ENCODE measurements at places on chromosomes 7 and 10.

- no peak for DNase-seq
Observed at GRCh38 chr10:42475168-42476098, 162.9 kb downstream of the ZNF33B start.

GRCh38 chr10:34538281-34538829, 276.7 kb downstream of the PARD3 start:
- DNase-seq: no peak

DNA sequence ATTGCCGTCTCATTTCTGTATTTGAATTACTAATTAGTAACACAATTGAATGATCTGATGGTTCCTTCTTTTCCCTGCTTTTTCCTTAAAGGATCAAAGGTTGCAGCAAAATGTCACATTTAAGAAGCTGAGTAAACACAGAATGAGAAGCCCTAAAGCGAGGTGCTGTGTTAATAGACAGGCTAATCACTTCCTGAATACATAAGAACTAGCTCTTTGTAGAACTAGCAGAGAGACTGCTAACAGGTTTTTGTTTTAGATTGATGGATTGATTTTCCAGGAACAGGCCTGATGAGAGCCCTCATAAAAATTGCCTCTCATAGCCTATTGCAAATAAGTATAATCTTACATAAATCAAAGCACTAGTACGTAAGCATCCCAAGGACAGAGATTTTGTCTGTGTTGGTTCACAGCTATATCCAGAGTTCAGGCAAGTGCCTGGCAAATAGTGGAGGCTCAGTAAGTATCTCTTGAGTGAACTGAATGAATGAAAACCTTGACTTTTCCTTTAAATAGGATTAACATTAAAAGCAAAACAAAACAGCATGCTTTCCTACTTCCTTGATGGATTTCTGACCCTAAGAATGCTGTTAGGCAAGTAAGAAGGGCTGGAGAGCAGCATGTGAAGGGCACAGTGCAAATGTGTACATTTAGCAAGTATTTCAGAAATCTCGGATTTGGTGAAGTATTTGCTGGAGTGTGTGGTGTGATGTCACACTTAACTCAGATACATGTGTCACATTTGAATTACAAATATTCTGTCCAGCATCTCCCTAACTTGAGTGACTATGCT, 3.3 kb downstream of the TMEM229A start:
- no peak for DNase-seq

- DNase-seq: no peak
Observed at GRCh38 chr10:133127291-133128125, 32.5 kb upstream of the KNDC1 start.

GRCh38 chr7:1239803-1240516, 7.3 kb downstream of the UNCX start:
- no peak for DNase-seq

- DNase-seq: no peak
Observed at GRCh38 chr7:380139-380485, 90.1 kb downstream of the FOXL3 start.

- no peak for DNase-seq
Observed at GRCh38 chr10:3485057-3485686, 299.8 kb downstream of the KLF6 start.

DNA sequence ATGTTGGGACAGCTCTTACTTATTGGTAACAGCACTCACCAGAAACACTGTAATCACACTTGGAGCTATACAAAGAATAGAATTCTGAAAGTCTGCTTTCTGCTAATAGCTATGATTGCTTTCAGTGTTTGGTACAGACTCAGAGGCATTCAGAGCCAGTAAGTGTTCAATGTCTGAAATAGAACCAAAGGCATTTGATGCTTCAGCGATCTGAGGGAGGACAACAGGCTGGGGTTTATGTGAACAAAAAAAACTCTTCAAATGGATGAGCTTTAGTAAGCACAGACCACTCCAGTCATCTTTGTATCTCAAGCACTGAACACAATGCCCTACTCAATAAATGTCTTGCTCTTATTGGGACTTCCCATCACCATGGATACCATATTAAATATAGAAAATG, 322.8 kb upstream of the GRM3 start:
- DNase-seq: no peak

DNA sequence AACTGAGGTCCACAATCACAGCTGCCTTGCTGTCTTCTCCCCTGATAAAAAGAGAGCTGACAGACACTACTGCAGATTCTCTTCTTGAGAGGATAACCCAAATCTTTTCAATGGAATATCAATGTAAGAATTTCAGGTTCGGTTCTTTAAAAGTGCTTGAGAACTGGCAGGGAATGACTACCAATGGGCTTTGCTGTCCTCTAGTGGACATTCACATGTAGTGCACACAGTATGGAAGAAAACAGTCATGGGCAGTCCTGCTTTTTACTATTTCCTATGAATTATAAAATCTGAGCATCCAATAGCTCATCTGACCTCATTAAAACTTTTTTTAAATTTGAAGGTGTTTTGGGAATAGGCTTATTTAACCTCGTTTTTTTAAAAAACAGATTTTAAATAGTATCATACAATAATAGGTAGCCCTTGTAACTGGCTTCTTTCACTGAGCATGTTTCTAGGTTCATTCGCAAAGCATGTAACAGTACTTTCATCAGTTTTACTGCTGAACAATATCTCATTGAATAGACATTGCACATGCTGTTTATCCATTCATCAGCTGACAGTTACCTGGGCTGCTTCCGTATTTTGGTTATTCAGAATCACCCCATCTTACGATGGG, 18.3 kb downstream of the FZD9 start:
- DNase-seq: no peak

All from neural crest cell (in vitro differentiated cells).